ENCODE measurements at places on chromosomes 11 and 22. TPM values are rescaled to one million over a fixed set of nuclear protein-coding genes. Genes with fewer than 3 reads are reported as not detected.

WNT11 gene
- total RNA-seq: 0.66 TPM

HTR3B gene
- total RNA-seq: 1.7 TPM

NNMT gene
- total RNA-seq: not detected

GRCh38 chr11:9386901-9387300 lies 2.4 kb downstream of the IPO7 start:
- H3K36me3 ChIP-seq: peaks cover 3% of the 10 kb centered on the region
- peak overlapping the region; percentile 96 for H3K4me3 ChIP-seq
- peaks cover 48% of the 10 kb centered on the region for H3K4me1 ChIP-seq
- H3K27me3 ChIP-seq: no peaks in the 10 kb centered on the region
- H3K27ac ChIP-seq: no peak overlapping the region

- no peaks in the 10 kb centered on the region for H3K36me3 ChIP-seq
- no peak overlapping the region for H3K27ac ChIP-seq
- DNase-seq: no peak
- H3K27me3 ChIP-seq: peaks cover 2% of the 10 kb centered on the region
- peaks cover 9% of the 10 kb centered on the region for H3K4me1 ChIP-seq
Measured at GRCh38 chr11:110087812-110088534, 5.2 kb upstream of the ZC3H12C start.

DNA sequence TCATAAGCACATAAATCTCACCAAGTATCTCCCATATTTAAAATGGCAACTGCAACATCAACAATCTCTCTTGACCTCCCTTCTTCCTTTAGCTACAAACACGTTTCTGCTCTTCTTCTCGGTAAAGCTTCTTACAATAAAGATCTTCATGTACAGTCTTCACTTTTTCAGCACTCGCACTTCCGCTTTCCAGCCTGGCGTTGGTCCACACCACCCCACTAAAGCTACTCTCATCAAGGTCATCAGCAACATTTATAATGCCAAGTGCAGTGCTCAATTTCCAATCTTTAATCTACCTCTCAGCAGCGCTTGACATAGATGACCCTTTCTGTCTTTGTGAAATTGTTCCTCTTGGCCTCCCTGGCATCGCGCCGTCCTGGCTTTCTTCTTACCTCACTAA lies 33.6 kb downstream of the NTM start:
- no peak for DNase-seq
- no peak overlapping the region for H3K27ac ChIP-seq
- H3K27me3 ChIP-seq: no peaks in the 10 kb centered on the region
- H3K36me3 ChIP-seq: no peaks in the 10 kb centered on the region

DNA sequence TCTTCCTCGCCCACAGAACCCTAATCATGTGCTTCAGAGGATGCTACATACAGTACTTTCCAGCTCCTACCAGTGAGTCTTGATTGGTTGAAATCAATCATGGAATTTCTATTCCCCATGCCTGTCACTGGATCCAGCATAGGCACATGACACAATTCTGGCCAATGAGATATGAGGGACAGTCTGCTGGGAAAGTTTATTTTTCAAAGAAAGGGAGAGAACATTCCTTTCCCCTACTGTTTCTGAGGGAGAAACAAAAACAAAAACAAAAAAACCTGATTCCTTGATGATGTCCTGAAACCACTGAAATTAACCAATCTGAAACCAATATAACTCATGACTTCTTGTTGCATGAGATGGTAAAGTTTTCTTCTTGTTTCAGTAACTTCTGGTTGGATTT lies 3.3 kb upstream of the RCN1 start:
- H3K4me1 ChIP-seq: peaks cover 18% of the 10 kb centered on the region
- H3K36me3 ChIP-seq: no peaks in the 10 kb centered on the region
- H3K27ac ChIP-seq: no peak overlapping the region

DNA sequence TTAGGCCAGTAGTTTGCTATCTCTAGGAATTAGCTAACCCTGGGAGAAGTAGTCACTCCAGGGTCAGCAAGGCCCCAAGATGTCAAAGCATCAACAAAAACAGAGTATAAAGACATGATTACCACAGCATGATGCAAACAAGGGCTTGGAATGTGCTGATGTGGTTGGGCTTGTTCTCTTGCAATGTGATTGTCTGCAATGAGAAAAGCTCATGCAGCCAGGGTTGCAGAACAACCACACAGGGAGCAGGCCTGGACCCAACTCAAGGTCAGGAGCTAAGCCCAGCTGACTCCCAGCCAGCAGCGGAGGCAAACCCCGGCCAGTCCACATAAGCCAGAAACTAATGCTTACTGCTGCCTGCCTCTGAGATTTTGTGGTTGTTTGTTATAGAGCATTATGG lies 132.4 kb upstream of the ZC3H12C start:
- no peak overlapping the region for H3K4me3 ChIP-seq
- no peak for DNase-seq
- no peaks in the 10 kb centered on the region for H3K27me3 ChIP-seq
- no peaks in the 10 kb centered on the region for H3K36me3 ChIP-seq
- no peaks in the 10 kb centered on the region for H3K4me1 ChIP-seq

DNA sequence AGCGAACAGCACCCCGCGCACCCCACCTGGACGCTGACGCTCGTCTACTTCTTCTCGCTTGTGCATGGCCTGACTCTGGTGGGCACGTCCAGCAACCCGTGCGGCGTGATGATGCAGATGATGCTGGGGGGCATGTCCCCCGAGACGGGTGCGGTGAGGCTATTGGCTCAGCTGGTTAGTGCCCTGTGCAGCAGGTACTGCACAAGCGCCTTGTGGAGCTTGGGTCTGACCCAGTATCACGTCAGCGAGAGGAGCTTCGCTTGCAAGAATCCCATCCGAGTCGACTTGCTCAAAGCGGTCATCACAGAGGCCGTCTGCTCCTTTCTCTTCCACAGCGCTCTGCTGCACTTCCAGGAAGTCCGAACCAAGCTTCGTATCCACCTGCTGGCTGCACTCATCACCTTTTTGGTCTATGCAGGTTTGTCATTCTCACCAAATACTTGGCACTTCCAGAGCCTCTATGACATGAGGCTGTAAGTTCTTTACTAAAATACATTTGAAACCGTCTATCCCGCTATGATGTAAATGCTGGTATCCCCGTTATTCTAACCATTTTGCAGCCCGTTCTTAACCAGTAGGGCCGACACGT lies 535 bp downstream of the AQP11 start:
- H3K27me3 ChIP-seq: no peaks in the 10 kb centered on the region
- H3K4me1 ChIP-seq: peaks cover 52% of the 10 kb centered on the region
- peak overlapping the region; percentile 77 for H3K4me3 ChIP-seq
- peak; percentile 67 for DNase-seq
- no peaks in the 10 kb centered on the region for H3K36me3 ChIP-seq

GRCh38 chr11:10451426-10452116 lies 3.5 kb upstream of the AMPD3 start:
- peaks cover 21% of the 10 kb centered on the region for H3K4me1 ChIP-seq
- no peak overlapping the region for H3K4me3 ChIP-seq
- no peaks in the 10 kb centered on the region for H3K36me3 ChIP-seq
- DNase-seq: no peak
- H3K27ac ChIP-seq: no peak overlapping the region

- no peak within 1 kb of the TSS for H3K27ac ChIP-seq
- peak within 1 kb of the TSS; percentile 69 for H3K4me3 ChIP-seq
- peaks cover 3% of the 10 kb centered on the region for H3K27me3 ChIP-seq
- H3K36me3 ChIP-seq: no peaks in the 10 kb centered on the region
- H3K4me1 ChIP-seq: peaks cover 26% of the 10 kb centered on the region
Measured at GRCh38 chr11:67372993-67373647, at the start of gene CLCF1. Gene CLCF1 (minus strand): TSS chr11:67373598. CDS start chr11:67373539, 59 bp downstream.

- no peaks in the 10 kb centered on the region for H3K4me1 ChIP-seq
- no peak for DNase-seq
- H3K36me3 ChIP-seq: no peaks in the 10 kb centered on the region
- H3K27me3 ChIP-seq: no peaks in the 10 kb centered on the region
- H3K4me3 ChIP-seq: no peak overlapping the region
Measured at GRCh38 chr11:28547321-28547741, 439.1 kb downstream of the METTL15 start.

DNA sequence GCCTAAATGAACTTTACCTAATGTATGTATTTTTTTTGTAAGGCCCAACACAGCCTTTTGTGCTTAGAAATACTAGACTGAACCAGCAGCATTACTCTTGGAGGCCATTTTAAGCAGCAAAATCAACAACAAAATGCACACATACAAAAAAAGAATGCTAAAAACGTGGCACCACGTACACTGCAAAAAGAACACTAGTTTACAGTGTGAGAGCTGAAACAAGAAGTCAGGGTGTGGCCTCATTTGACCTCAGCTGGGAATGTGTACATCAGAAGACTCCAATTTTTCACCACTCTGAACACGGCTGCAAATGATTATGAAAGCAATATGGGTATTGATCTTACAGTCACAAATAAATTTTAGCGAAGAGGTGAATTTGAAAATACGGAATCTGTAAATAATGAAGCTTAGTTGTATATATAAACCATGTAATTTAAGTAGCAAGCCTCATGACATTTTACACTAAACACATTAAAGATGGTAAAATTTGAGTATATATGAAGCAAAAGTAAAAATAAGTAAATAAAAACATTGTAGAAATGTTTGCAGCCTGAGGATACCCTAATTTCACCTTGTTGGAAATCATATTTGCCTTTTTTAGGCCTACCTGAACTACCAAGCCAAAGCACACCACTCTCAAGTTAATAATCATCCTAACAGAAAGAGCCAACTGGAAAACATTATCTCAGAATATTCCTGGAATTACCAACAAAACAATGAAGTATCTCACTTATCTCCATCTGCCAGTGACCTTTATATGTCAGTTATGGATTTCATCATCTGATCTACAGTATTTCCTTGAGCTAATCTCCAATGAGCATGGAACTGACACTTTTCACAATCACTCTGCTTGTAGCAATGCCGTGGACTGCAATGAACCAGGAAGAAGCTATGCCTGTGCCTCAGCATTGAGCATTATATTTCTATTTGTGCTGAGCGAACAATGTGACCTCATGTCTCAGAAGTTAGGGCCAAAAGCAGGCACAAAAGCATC lies 319.5 kb upstream of the FAT3 start:
- H3K4me3 ChIP-seq: no peak overlapping the region
- no peaks in the 10 kb centered on the region for H3K27me3 ChIP-seq
- DNase-seq: no peak

DNA sequence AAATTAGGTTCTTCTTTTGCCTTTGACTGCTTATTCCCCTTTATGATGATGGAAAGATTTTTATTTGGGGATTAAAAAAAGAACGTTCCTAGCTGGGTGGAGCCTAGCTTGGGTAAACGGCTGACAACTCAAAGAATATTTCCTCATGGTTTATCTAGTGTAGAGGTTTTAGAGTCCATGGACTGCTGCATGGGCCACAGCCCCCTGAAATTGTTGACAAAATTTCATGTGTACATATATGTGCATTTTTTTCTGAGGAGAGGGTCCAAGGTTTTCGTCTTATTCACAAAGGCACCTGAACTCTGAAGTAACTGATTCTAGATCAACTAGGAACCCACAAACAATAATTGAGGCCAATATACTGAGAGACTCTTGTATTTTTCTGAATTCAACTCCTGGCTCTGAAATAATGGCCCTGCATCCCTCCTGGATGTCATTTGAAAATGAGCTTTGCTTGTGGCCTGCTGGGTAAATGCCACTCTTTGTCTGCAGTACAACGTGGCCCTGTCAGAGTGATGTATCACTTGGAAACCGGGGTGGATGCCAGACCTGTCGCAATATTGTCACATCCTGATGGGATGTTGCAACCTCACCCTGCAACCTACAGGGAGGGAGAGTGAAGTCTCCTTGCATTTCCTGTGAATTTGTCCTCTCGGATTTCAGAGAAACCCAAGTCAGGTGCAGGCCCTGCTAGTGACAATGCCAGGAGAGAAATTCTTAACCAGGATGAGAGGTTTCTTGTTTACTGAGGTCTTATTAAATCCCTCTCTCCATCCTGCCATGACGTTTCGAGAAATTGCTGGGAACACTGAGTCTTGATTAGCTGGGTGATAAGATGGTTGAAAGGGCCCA lies 33.8 kb downstream of the EHF start:
- DNase-seq: peak; percentile 99
- no peaks in the 10 kb centered on the region for H3K36me3 ChIP-seq
- H3K27ac ChIP-seq: peak overlapping the region; percentile 100
- no peaks in the 10 kb centered on the region for H3K27me3 ChIP-seq
- no peak overlapping the region for H3K4me3 ChIP-seq

GRCh38 chr11:134413043-134413825 lies 1.2 kb upstream of the B3GAT1 start:
- H3K27ac ChIP-seq: no peak overlapping the region
- no peak for DNase-seq
- H3K36me3 ChIP-seq: no peaks in the 10 kb centered on the region
- peaks cover 58% of the 10 kb centered on the region for H3K27me3 ChIP-seq
- H3K4me1 ChIP-seq: no peaks in the 10 kb centered on the region
- H3K4me3 ChIP-seq: no peak overlapping the region

- DNase-seq: no peak
- H3K4me3 ChIP-seq: peak within 1 kb of the TSS; percentile 57
- H3K4me1 ChIP-seq: peaks cover 81% of the 10 kb centered on the region
- peak within 1 kb of the TSS; percentile 54 for H3K27ac ChIP-seq
- H3K27me3 ChIP-seq: peaks cover 15% of the 10 kb centered on the region
Measured at GRCh38 chr22:38843657-38844314, at the start of gene NPTXR. Gene NPTXR (minus strand): TSS chr22:38844028.

DNA sequence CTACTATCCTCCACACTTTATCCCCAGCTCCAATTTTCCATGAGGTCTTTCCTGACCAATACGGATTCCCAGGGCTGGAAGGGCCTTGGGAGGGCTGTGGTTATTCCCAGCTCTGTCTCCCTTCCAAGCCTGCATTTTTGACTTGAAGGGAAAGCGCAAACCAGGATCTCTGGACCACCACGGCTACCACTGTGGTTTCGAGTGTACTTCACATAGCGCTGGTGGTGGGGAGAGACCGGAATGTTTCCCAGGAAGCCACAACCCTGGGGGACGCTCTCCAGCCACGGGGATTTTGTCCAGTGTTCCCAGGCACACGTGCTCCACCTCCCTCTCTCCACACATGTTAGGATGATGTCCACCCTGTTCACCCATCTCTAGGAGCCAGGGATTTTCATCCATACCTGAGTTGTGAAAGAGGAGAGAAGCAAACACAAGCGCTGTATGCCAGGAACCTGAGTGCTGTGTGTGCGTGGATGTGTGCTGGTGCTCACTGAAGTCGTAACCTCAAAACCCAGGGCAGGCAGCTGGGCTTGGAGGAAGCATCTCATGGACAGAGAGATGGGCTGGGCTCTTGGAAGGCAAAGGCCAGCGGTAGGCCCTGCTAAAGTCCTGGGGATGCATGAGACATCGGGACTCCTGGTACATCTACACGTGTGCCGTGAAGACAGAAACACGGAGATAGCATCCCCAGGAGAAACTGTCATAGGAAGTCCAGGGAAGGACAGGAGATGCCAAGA lies 1.3 kb upstream of the NPTXR start:
- no peak for DNase-seq
- H3K27ac ChIP-seq: no peak overlapping the region
- H3K4me3 ChIP-seq: no peak overlapping the region

- H3K27me3 ChIP-seq: no peaks in the 10 kb centered on the region
- H3K4me3 ChIP-seq: no peak overlapping the region
- H3K36me3 ChIP-seq: no peaks in the 10 kb centered on the region
- no peak for DNase-seq
Measured at GRCh38 chr11:127524618-127525017, 524.0 kb upstream of the KIRREL3 start.

DNA sequence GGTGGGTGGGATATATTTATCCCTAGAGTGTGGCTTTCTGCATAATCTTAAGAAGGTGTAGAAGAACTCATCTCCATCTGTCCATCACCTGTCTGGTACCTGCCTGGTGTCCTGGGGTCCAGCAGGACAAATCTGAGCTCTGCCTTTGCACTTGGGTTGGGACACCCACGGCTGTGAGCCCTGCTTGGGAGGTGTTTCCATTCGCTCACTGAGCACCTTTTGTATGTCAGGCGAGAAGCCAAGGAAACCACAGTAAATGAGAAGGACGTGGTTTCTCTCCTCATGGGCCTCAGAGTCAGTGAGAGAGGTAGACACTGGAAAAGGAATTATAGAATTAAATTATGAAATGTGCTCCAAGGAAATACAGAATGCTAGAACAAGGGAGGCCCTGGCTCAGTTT lies 555.9 kb downstream of the MIAT start:
- no peak overlapping the region for H3K4me3 ChIP-seq
- H3K36me3 ChIP-seq: no peaks in the 10 kb centered on the region
- no peak overlapping the region for H3K27ac ChIP-seq
- peaks cover 3% of the 10 kb centered on the region for H3K27me3 ChIP-seq
